ENCODE measurements at places on chromosomes 7 and 10. TPM values are rescaled to one million over a fixed set of nuclear protein-coding genes. Genes with fewer than 3 reads are reported as not detected.

DNA sequence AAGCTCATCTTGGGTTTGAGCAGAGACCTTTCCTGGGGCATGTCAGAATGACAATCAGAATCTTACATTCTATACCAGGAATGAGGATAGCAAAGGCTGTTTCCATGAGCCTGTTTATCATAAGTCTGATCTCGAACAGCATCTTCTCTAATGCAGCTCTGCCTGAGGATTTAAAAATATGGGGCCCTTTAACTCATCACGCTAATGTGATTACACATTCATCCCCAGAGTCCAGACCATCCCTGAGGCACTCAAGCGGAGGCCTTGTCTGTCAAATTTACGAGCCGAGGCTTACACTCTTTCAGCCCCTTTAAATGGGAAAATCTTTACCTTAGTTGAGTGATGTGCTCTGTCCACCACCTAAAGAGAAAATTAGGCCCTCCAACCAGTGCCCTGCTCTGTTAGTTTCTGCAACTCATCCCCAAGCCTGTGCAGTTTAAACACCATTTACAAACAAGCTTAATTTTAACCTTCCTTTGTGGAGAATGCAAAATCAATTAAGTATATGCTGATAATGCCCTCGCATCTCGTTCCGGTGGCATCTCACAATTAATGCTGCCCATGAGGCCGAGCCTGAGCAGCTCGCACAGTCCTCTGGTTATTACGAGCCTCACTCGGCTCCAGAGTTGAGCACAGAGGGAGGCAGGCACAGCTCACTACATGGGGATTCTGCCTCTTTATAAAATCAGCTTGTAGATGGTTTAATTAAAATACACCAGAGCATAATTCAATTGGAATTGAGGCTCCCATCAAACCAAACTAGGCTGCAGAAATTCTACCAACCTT is 16.0 kb downstream of the CHST15 start:
- DNase-seq = no peak

- DNase-seq = no peak
These were observed 1.9 kb downstream of the AGBL3 start for GRCh38 chr7:134988161-134988560.

GRCh38 chr7:106031300-106032035 is 68.4 kb downstream of the CDHR3 start:
- no peak for DNase-seq

- DNase-seq = no peak
These were observed 67.3 kb downstream of the VWA2 start for GRCh38 chr10:114306116-114306973.

GRCh38 chr7:92025260-92025659 is 84.6 kb downstream of the AKAP9 start:
- DNase-seq = no peak

- no peak for DNase-seq
These were observed 133.3 kb downstream of the STRA8 start for GRCh38 chr7:135366843-135367508.

DNA sequence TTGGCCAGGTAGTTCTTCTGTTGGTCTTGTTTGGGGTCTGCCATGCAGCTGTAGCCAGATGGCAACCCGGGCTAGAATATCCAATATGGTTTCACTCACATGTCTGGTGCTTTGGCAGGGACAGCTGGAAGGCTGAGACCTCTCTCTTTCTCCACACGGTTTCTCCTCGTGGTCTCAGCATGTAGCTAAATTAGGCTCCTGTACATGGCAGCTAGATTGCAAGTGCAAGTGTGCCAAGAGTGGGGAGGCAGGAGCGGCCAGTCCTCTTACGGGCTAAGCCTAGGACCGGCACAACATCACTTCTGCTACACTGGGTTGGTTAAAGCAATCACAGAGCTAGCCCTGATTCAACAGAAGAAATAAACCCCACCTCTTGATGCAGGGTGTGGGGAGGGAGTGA is 9.3 kb upstream of the PDE1C start:
- no peak for DNase-seq

DNA sequence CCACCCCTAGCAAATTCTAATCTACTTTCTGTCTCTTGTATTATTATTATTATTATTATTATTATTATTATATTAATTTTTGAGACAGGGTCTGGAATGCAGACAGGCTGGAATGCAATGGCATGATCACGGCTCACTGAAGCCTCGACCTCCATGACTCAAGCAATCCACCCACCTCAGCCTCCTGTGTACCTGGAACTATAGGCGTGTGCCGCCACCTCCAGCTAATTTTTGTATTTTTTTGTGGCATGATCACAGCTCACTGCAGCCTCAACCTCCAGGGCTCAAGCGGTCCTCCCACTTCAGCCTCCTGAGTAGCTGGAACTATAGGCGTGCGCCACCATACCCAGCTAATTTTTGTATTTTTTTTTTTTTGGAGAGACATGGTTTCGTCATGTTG is 2.6 kb upstream of the TMEM139 start:
- DNase-seq = no peak

GRCh38 chr10:94035982-94036765 is 42.4 kb downstream of the PLCE1 start:
- DNase-seq = no peak

- no peak for DNase-seq
These were observed 102.8 kb upstream of the RET start for GRCh38 chr10:42973870-42974692.

DNA sequence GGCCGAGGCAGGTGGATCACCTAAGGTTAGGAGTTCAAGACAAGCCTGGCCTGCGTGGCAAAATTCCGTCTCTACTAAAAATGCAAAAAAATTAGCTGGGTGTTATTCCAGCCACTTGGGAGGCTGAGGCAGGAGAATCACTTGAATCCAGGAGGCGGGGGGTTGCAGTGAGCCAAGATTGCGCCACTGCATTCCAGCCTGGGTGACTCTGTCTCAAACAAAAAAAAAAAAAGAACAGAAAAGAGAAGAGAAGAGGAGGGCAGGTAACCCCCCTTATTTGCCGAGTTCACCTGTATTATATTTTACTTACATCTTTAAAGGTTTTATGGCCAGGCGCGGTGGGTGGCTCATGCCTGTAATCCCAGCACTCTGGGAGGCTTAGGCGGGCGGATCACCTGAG is 91.7 kb downstream of the RNF216 start:
- no peak for DNase-seq

- DNase-seq = no peak
These were observed 241.9 kb downstream of the SLC25A13 start for GRCh38 chr7:96080027-96080426.

GRCh38 chr10:3892440-3893425 is 107.7 kb upstream of the KLF6 start:
- peak; percentile 66 for DNase-seq

Gene AGMO
- not detected for total RNA-seq

Gene GATA3
- 0.25 TPM for total RNA-seq

Gene ANKRD7
- 0.13 TPM for total RNA-seq

Gene ZNF736
- total RNA-seq = 5.5 TPM

Gene TAF5
- 4.7 TPM for total RNA-seq

Gene DDC
- not detected for total RNA-seq

Gene CPA2
- total RNA-seq = not detected

Data from pulmonary artery endothelial cell (primary cell).